ENCODE measurements at places on chromosomes 1 and 21.

- DNase-seq: no peak
Observed at GRCh38 chr1:31617916-31618746, 642 bp downstream of the HCRTR1 start.

- peak; percentile 68 for DNase-seq
Observed at GRCh38 chr21:39788383-39788782, 43.4 kb downstream of the IGSF5 start.

- DNase-seq: no peak
Observed at GRCh38 chr1:29487291-29487690, 251.0 kb downstream of the PTPRU start.

GRCh38 chr1:209368864-209369598, 214.5 kb upstream of the CAMK1G start:
- peak; percentile 97 for DNase-seq

- no peak for DNase-seq
Observed at GRCh38 chr1:14251871-14252270, 346.6 kb upstream of the KAZN start.

DNA sequence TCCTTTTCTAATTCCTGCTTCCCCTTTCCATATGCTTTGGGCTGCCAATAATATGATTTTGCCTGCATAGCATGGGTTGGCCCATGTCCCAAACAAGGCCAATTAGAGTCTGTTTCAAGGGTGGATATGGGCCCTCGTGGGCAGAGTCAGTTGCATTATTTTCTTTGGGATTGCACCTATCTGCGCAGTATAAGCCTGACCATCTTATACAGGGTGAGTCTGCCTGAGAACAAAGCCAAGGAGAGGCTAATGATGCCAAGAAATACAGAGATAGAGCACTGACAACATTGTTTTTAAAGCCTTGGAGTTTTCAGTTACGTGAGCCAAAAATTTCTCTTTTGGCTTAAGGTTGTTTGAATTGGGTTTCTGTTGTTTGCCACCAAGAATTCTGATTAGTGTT, 18.6 kb downstream of the OVAAL start:
- no peak for DNase-seq
